ENCODE measurements at places on chromosomes 1 and 21.
A peak's percentile ranks its signal among the peaks of the same experiment; 100 is the strongest.

- ATAC-seq = peak; percentile 77
Observed at GRCh38 chr21:31173881-31174555, 135.7 kb upstream of the KRTAP19-8 start.

- ATAC-seq = peak; percentile 33
Observed at GRCh38 chr1:15384301-15384901, 25.3 kb upstream of the EFHD2 start.

- ATAC-seq = peak; percentile 23
Observed at GRCh38 chr1:54861070-54861761, 25.8 kb downstream of the DHCR24 start.

DNA sequence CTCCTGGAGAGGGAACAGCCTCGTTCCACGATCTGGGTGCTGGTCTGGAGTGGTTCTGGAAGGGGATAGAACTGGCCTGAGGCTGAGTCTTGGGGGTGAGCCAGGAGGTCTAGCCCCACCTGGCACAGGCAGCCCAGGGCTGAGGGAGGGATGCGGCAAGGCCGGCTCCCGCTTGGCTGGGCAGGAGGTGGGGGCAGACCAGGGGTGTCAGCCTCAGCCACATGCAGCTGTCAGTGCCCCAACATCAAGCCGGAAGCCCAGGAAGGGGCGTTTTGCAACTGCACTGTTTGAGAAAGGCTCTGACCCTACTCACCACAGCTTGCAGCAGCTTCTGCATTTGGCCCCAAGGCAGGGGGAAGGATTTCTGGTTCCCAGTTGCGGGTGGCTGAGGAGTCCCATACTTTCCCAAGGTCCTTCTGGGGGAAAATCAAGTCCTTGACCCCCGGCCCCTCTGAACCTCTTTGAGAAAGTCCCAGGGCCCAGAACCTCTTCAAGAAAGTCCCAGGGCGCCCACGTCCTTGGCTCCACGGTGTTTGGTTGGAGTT, 2.0 kb downstream of the EFHD2 start:
- peak; percentile 1 for ATAC-seq

GRCh38 chr1:17919525-17920439, 164.6 kb downstream of the ACTL8 start:
- peak; percentile 50 for ATAC-seq

DNA sequence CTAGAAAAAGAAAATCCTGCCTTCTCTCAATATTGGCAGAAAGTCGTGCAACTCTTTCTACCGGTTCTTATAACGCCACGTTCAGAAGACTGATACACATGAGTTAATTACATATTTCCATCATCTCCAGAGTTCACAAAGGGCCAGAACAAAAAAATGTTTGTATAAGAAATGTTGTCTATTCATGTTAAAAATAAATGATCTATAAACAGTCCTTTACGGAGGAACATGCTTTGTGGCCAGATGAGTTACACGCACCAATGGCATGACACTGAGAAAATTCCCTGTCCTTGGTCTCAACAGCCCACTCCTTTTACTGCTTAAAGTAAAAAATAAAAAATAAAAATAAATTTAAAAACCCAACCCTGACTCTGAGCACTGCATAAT, 29.5 kb downstream of the C2CD2 start:
- no peak for ATAC-seq

DNA sequence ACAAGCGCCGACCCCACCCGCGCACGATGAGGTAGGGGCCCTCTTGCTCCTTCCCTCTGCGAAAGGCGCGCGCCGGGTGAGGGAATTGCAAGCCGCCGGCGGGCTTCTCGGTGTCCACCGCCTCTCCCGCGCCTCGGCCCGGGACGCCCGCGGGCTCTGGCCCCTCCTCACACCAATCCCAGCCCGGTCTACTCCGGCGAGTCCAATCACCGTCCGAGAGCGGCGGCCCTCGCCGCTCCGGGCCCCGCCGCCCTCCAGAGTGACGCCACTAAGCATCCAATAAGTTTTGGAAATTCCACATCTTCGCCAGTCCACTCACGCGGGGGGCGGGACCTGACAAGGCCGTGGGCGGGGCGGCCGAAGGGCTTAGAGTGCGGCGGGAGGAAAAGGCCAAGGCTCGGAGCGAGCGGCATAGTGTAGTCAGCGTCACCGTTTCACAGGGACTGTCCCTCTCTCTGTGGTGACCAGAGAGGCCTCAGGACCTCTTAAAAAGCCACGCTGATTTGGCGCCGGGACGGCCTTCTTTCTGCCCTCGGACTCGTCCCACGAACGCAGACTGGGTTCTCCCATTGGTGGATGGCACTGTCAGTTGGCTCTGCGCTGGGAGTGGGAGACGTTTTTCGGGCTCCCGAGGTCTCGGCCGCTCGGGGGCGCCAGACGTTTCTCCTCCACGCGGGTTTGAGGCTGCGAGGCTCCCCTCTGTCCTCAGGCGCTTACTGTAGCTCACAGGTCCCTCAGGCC, at the start of gene TRIM45:
Gene TRIM45 (minus strand): TSS at position 161 of the 741 bp plus-strand sequence. CDS start 548 bp downstream, outside the sequence.
- peak; percentile 99 for ATAC-seq

All from SK-N-SH treated with all-trans-retinoic acid at 6 μM for 48 hours (cell line).